ENCODE measurements at places on chromosomes 5 and 9. TPM values are rescaled to one million over a fixed set of nuclear protein-coding genes. Genes with fewer than 3 reads are reported as not detected.
A peak's percentile ranks its signal among the peaks of the same experiment; 100 is the strongest.

- no peak for DNase-seq
- no peaks in the 10 kb centered on the region for H3K27me3 ChIP-seq
- no peaks in the 10 kb centered on the region for H3K4me1 ChIP-seq
- no peak overlapping the region for H3K4me3 ChIP-seq
- no peak overlapping the region for H3K27ac ChIP-seq
Observed at GRCh38 chr5:84197538-84197937, 187.1 kb downstream of the EDIL3 start.

- peak overlapping the region; percentile 3 for H3K27ac ChIP-seq
- H3K27me3 ChIP-seq: peaks cover 89% of the 10 kb centered on the region
- H3K4me1 ChIP-seq: peaks cover 33% of the 10 kb centered on the region
- H3K4me3 ChIP-seq: peak overlapping the region; percentile 84
- DNase-seq: no peak
- no peaks in the 10 kb centered on the region for H3K36me3 ChIP-seq
Observed at GRCh38 chr5:37838152-37838932, 1.5 kb downstream of the GDNF start.

GRCh38 chr9:91714020-91714806 lies 235.8 kb downstream of the ROR2 start:
- DNase-seq: no peak
- H3K27me3 ChIP-seq: no peaks in the 10 kb centered on the region
- no peak overlapping the region for H3K27ac ChIP-seq
- H3K36me3 ChIP-seq: no peaks in the 10 kb centered on the region
- H3K4me1 ChIP-seq: no peaks in the 10 kb centered on the region
- peak overlapping the region; percentile 74 for H3K4me3 ChIP-seq

Gene FUT7
- not detected for total RNA-seq

DNA sequence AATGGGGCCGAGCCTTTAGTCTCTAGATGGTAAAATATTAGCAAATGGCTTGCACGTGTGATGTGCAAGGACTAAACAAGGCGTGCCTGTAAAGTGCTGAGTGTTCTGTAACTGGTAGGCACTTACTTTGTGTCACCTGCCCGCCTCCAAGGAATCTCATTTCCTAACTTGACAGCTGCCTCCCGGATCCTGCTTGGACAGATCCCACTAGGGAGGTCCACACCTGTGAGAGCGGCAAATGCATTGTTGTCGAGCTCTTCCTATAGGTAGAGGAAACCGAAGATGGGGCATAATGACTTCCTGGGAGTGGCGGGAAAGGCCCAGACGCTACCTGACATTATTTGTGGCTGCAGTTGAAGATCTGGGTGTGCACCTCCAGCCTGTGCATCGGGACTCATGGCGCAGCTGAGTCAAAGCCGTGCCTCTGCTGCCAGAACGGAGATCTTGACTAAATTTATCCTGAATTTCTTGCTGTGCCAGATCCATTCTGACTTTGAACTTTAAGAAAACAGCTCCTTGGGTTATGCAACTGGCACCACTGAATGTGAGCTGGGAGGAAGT lies 79.8 kb downstream of the TENT4A start:
- no peaks in the 10 kb centered on the region for H3K36me3 ChIP-seq
- peak; percentile 42 for DNase-seq
- no peak overlapping the region for H3K27ac ChIP-seq
- H3K4me1 ChIP-seq: no peaks in the 10 kb centered on the region
- no peak overlapping the region for H3K4me3 ChIP-seq

DNA sequence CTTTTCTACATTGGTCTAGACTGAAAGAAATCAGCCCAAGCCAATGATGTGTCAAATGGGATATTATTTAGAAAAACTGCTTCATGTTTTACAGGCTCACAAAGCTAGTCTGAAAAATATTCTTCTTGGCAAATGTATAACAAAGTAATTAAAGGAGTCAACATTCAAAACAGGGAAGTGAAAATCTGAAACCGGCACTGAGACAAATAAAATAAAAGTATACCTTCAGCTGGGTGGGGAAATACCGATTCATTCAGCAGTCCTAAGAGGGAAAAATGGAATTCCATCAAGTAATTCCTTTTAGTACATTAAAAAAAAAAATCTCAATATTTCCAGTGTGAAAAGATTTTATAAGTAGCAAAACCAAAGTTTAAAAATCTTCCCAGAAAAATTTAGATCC lies 259.6 kb upstream of the SLC24A2 start:
- no peaks in the 10 kb centered on the region for H3K27me3 ChIP-seq
- no peak overlapping the region for H3K4me3 ChIP-seq
- no peak for DNase-seq

DNA sequence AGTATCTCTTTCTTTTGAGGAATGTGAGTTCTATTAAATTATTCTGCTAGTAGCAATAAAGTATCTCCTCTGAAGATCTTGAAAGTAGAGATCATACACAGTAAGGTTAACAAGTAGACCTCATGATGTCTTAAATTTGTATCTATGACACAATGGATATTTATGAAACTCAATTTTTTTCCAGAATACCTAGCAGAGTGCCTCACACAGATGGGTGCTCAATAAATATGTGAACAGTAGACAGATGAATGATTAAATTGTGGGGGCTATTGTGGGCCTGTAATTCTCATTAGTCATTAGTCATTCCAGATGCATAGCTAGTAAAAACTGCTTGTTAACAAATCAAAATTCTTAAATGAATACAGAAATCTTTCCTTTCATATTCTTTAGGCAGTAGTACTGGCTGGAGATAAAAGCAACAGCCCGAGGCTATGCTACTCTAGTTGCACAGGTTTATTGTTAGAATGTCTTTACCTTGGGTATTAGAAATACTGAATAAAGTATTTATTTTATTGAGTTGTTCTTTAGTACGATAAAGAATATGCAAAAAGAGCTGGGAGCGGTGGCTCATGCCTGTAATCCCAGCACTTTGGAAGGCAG lies 22.0 kb downstream of the CHD1 start:
- H3K4me1 ChIP-seq: peaks cover 19% of the 10 kb centered on the region
- peaks cover 11% of the 10 kb centered on the region for H3K36me3 ChIP-seq
- no peak overlapping the region for H3K4me3 ChIP-seq
- H3K27ac ChIP-seq: peak overlapping the region; percentile 48

DNA sequence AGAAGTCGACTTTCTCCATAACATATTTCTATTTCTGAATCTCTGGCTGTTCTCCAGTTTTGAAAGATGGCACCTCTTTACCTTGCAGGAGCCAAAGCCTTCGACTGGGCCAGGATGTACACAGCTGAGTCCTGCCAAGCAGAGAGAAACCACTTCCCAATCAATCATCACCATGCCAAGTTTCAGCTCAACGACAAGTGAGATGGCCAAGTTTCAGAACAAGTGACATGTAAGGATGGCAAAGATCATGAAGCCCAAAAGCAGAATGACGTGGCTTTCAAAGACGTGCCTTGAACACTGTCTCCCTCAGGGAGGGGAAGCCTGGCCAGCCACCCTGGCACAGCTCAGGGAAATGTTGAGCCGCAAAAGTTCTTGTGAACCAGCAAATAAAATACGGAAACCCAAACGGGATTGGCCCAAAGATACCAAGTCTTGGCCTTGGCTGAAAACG lies 17.7 kb downstream of the STK10 start:
- H3K4me1 ChIP-seq: peaks cover 24% of the 10 kb centered on the region
- no peak overlapping the region for H3K4me3 ChIP-seq
- no peaks in the 10 kb centered on the region for H3K27me3 ChIP-seq
- H3K36me3 ChIP-seq: peaks cover 3% of the 10 kb centered on the region
- no peak for DNase-seq
- no peak overlapping the region for H3K27ac ChIP-seq

Gene ORM2
- total RNA-seq: not detected

GRCh38 chr5:73370640-73371583 lies 77.7 kb downstream of the FOXD1 start:
- peaks cover 14% of the 10 kb centered on the region for H3K27me3 ChIP-seq
- H3K27ac ChIP-seq: no peak overlapping the region
- H3K4me1 ChIP-seq: peaks cover 8% of the 10 kb centered on the region
- H3K36me3 ChIP-seq: no peaks in the 10 kb centered on the region
- H3K4me3 ChIP-seq: no peak overlapping the region

Gene OTULIN
- 31.1 TPM for total RNA-seq

GRCh38 chr5:154254896-154255295 lies 64.4 kb downstream of the GALNT10 start:
- no peak for DNase-seq
- H3K36me3 ChIP-seq: no peaks in the 10 kb centered on the region
- no peak overlapping the region for H3K4me3 ChIP-seq
- peaks cover 13% of the 10 kb centered on the region for H3K4me1 ChIP-seq
- H3K27me3 ChIP-seq: peaks cover 2% of the 10 kb centered on the region
- no peak overlapping the region for H3K27ac ChIP-seq

Gene ABCA1
- total RNA-seq: 16.2 TPM

Gene SLC6A18
- 0.48 TPM for total RNA-seq

- no peaks in the 10 kb centered on the region for H3K36me3 ChIP-seq
- no peaks in the 10 kb centered on the region for H3K4me1 ChIP-seq
- no peaks in the 10 kb centered on the region for H3K27me3 ChIP-seq
- no peak overlapping the region for H3K4me3 ChIP-seq
Observed at GRCh38 chr5:96509316-96509715, 76.3 kb upstream of the PCSK1 start.

- no peak for DNase-seq
- H3K4me3 ChIP-seq: no peak overlapping the region
- H3K36me3 ChIP-seq: no peaks in the 10 kb centered on the region
- no peak overlapping the region for H3K27ac ChIP-seq
- H3K27me3 ChIP-seq: no peaks in the 10 kb centered on the region
Observed at GRCh38 chr5:44246986-44247385, 142.2 kb downstream of the FGF10 start.

Gene ROPN1L
- total RNA-seq: 2.0 TPM

- H3K27ac ChIP-seq: no peak overlapping the region
- DNase-seq: no peak
- no peaks in the 10 kb centered on the region for H3K27me3 ChIP-seq
- no peak overlapping the region for H3K4me3 ChIP-seq
- peaks cover 8% of the 10 kb centered on the region for H3K4me1 ChIP-seq
Observed at GRCh38 chr5:115387816-115388215, 91.4 kb upstream of the CCDC112 start.

All from type B pancreatic cell (in vitro differentiated cells).